Motor neuron (in vitro differentiated cells): ENCODE measurements at places on chromosomes 16 and 17.

DNA sequence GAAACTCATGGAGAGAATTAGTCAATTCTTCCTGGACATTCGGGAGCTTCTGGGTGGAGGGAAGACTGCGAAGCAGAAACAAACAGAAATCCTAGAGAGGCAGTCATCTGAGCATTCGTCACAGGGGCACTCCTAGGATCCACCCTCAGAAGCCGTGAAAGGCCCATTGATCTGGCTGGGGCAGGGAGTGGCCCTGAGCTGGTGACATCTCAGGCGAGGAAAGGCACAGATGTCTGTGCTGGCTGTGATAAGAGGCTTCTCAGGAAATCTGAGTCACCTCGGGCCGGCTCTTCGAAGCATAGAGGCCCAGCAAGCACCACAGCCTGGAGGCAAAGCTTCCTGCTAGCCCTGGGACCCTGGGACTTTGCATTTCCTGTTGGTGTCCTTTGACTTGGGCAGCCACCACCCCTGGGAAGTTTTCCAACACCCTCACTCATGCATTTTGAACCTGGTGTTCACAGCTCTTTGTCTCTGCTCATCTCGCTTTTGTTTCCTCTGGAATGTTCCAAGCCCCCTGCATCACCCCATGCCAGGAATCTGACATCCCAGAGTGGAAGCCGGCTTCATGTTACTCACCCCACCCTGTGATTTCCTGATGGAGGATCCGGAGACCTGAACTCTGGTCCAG, 23.3 kb upstream of the CDRT4 start:
- peak; percentile 77 for ATAC-seq

- ATAC-seq: peak; percentile 53
These were observed 324.7 kb downstream of the SEC14L1 start for GRCh38 chr17:77465358-77466041.

DNA sequence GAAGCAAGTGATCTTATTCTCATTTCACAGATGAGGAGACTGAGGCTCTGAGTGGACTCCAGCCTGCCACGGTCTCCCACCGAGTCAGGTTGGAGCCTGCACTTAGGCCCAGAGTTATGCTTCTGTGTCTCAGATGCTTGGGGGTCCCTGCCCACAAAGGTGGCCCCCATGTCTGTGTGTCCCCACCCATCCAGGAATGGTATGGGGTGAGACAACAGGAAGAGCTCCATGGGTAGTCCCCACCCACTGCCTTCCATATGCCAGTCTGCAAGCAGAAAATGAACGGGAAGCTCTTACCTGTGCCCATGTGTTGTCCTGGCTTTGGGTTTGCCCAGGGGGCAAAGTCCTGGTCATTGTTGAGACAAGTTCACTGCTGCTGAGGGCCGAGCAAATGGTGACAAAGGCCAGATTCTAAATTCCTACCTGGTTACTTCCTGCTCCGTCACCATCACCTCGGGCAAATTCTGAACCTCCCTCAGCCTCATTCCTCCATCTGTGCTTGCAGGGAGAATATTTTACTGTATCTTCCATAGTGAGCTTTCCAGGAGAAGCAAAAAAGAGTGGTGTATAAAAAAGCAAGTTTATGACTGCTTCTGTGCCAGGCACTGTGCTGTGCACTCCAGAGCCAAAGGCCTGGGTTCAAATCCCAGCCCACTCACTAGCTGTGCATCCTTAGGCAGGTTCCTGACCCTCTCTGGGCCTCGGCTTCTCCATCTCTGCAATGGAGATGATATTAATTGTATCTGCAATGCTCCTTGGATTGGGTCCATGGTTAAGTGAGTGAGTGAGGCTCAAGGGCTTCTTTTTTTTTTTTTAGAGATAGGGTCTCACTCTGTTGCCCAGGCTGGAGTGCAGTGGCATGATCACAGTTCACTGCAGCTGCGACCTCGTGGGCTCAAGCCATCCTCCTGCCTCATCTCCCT, 9.3 kb downstream of the IL4R start:
- ATAC-seq: no peak

- no peak for ATAC-seq
These were observed 187.3 kb downstream of the CDH13 start for GRCh38 chr16:82814059-82814458.

DNA sequence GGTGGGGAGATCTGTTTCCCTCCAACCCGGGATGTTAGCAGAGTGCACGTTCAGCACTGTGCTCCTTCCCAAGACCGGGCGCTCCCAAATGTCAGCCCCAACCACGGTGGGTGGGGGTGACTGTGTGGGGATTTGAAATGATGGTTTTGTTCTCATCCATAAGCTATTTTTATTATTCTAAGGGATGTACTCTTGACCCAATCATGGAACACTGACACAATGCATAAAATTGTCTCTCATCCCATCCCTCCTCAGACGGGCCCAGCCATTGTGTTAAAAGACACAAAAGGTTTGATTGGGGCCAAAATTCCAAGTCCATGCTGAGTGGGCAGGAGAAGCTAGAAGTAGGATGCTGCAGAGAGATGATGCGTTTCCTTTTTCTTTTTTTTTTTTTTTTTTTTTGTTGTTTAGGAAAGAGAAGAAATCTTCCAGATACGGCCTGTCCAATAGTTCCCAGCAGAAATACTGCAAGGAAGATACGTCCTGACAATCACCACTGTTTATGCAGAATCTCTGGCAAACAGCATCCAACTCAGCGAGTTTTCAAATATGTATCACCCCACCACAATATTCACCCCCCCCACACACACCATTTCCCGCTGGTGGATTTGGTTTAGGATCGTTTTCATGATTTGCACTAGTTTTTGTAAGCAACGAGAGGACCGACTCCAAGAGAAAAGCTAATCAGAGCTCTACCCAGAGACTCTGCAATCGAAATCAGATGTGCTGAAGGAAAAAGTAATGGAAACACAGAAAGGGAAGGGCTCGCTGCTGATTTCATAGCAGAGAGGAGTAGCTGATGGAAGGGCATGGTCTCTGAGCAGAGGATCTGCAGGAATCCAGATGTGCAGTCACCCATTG, 163.5 kb upstream of the DYNLRB2 start:
- ATAC-seq: no peak

DNA sequence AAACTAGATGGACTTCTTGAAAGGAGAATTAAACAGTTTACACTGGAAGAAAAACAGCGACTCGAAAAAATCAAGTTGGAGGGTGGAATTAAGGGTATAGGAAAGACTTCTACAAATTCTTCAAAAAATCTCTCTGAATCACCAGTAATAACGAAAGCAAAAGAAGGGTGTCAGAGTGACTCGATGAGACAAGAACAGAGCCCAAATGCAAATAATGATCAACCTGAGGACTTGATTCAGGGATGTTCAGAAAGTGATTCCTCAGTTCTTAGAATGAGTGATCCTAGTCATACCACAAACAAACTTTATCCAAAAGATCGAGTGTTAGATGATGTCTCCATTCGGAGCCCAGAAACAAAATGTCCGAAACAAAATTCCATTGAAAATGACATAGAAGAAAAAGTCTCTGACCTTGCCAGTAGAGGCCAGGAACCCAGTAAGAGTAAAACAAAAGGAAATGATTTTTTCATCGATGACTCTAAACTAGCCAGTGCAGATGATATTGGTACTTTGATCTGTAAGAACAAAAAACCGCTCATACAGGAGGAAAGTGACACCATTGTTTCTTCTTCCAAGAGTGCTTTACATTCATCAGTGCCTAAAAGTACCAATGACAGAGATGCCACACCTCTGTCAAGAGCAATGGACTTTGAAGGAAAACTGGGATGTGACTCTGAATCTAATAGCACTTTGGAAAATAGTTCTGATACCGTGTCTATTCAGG, 85.0 kb downstream of the C17orf58 start:
- ATAC-seq: no peak

GRCh38 chr17:3879186-3879585, 13.7 kb downstream of the CAMKK1 start:
- ATAC-seq: peak; percentile 95

GRCh38 chr16:18853694-18854093, 52.3 kb upstream of the ARL6IP1 start:
- no peak for ATAC-seq

- ATAC-seq: no peak
These were observed 5.8 kb upstream of the MYO1D start for GRCh38 chr17:32882734-32883133.

DNA sequence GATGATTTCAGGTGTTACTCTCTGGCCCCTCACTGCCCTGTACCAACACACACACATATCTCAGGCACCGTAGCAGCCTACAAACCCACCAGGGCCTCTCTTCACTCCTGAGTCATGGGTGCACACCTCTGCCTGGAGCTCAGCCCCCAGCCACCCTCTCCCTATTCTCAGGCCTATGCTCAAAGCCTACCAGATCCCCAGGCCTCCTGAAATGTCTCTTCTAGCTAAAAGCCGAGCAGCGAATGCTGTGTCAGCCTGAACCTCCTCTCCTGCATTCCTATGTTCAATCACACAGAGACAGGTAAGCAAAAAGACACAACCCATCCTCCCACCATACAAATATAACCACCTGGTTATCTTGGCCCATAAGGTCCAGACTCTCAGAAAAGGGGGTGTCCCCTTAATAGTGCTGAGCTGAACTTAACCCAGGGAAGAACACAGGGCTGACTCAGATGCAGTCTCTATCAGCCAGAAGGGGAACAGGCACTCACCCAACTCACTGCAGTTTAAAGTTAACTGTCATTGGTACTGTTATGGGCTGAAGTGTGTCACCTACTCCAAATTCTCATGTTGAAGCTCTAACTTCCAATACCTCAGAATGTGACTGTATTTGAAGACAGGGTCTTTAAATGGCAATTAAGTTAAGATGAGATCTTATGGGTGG, 62.0 kb upstream of the TEKT3 start:
- no peak for ATAC-seq

DNA sequence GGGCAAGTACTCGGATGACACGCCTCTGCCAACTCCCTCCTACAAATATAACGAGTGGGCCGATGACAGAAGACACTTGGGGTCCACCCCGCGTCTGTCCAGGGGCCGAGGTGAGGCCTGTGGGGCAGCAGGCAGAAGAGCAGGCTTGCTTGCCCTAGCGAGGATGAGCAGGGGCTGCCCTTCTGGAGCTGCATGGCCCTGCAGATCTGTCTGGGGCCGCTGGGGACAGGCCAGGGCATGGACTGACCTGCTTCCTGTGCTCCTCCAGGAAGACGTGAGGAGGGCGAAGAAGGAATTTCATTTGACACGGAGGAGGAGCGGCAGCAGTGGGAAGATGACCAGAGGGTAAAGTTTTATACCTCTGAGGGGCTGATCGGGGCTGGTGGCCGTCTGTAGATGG, 5.3 kb downstream of the DHX38 start:
- ATAC-seq: peak; percentile 27

- ATAC-seq: no peak
These were observed 19.1 kb downstream of the CDIP1 start for GRCh38 chr16:4519274-4520058.

DNA sequence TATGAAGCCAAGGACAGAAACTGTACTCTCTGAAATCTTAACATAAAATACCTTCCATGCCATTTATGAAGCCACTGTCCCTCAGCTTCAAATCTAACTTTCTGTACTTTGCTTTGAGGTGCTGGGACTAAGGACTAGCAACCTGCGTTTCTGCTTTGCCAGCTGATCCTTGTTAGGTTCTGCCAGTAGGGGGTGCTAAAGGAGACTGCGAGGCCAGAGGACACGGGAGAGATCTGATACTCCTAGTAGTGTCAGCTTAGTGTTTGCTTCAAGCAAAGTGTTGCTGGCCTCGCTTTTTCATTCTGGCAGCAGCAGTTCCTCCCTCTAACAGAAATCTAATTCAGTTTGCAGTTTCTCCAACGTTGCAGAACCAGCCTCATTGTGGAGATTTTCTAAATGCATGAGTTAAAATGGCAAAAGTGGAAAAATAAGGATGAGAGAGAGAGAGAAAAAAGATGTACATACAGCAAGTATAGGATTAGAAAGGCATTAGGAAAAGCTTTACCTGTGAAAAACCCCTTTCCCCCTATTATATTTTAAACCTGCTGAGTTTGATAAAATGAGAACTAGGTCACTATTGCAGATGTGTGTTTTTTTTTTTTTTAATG, 297.5 kb downstream of the CA10 start:
- ATAC-seq: peak; percentile 52

DNA sequence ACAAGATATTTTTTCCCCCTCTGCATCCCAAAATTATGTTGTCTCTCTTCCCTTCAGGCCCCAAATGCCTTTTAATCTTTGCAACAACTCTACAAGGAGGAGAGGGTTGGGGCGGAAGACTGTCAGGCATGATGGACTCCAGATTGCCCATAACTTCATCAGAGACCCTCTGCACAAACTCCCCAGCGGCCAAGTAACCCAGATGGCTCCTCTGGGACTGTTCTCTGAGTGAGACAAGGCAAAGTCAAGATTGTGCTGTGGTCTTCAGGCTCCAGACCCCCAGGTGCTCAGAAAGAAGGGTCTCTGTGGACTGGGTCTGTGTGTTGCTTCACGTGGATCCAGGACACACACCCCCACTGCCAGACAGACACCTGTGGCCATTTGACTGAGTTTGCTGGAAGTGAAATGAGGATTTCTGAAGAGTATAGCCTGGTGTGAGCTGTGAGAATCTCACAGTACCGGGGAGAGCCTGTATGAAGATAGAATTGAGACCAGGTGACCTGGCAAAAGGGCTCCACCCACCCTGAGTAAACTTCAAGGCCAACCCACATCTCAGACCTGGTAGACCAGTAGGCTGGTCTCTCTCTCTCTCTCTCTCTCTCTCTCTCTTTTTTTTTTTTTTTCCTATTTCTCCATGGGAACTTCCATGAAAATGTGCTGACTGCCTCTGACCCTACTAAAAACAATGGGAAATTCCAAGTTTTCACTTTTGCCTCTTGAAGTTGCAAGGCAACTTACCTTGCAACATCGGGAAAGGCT, 354.1 kb downstream of the SOX9 start:
- ATAC-seq: no peak

- ATAC-seq: no peak
These were observed 1.7 kb downstream of the USP32 start for GRCh38 chr17:60390186-60390585.

DNA sequence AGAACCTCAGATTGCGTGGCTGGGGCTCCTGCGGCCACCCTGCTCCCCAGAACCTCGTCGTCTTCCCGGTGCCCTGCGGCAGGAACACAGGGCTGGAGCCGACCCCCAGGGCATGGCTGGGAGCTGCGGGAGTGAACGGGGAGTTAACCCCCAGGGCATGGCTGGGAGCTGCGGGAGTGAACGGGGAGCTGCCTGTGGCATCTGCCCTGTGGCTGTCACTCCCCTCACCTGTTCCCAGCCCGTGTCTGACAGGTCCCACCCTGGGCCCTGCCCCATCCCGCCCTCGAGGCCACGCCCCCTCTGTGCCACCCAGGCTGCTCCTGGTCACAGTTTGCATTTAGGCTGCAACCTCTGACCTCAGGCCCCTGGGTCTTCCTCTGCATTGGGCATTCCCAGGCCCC, 39.4 kb upstream of the ACSF3 start:
- ATAC-seq: no peak

- no peak for ATAC-seq
These were observed 4.3 kb downstream of the UBE2G1 start for GRCh38 chr17:4362141-4362540.
